NCI-H1092 (cell line): ENCODE measurements at places on chromosomes 3 and 15.

GRCh38 chr3:72289692-72290071, 504.7 kb upstream of the PROK2 start:
- DNase-seq = no peak

DNA sequence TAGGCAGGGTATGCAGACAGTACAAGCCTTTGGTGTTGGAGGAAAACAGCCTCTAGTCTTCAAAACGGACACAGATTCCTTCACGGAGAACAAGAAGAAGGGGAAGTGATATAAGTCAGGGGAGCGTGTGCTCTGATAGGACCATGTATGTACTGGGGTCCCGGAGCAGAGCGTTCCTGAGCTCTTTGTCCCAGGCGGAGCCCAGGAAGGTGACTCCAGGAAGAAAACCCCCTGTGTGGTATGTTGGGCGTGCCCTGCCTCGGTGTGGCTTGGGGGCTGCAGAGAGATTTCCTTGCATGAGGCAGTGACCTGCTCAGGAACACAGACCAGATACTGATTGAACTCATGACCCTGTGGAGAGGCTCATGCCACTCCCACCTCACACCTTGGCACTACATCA, 21.7 kb downstream of the MELTF start:
- no peak for DNase-seq

- DNase-seq = no peak
Measured at GRCh38 chr3:141431411-141432378, 55.1 kb upstream of the RASA2 start.

DNA sequence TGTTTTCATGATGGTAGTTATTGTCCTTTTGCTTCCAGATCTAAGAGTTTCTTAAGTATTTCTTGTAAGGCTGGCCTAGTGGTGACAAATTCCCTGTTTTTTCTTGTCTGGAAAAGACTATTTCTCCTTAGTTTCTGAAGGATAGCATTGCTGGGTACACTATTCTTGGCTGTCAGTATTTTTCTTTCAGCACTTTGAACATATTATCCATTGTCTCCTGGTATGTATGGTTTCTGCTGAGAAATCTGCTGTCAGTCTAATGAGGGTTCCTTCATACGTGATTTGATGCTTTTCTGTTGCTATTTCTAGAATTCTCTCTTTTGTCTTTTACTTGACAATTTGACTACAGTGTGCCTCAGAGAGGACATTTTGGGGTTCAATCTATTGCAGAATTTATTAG, 134.3 kb downstream of the CGGBP1 start:
- no peak for DNase-seq

DNA sequence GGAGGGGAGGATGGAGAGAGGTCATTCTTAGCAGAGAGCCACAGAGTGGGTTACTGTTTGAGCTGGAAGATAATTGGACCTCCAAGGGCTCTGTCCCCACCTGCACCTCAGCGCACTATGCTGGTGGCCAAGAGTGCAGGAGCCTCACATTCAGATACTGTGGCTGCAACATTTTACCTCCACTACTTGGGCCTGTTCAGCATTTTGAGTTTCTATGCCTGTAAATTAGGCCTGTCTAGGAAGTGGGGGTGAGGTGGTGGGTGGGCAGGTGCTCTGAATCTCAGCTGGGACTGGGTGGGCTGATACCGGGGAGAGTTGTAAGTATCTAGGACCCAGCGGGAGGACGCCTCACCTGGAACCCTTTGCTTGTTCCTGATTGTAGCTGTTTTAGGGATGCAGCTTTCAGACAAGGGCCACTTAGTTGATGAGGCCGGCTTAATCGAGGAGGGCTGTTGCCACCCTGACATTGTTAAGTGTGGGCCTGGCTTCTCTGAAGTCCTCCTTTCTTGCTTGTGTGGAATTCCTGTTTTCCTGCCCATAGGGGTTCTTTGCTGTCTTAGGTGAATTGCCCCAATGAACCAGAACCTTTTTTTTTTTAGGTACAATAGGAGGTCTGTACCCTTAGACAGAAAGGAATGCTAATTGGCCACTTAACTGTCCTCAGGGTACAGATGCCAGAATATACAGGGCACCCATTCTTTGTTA, 83.8 kb downstream of the SMAD3 start:
- no peak for DNase-seq

DNA sequence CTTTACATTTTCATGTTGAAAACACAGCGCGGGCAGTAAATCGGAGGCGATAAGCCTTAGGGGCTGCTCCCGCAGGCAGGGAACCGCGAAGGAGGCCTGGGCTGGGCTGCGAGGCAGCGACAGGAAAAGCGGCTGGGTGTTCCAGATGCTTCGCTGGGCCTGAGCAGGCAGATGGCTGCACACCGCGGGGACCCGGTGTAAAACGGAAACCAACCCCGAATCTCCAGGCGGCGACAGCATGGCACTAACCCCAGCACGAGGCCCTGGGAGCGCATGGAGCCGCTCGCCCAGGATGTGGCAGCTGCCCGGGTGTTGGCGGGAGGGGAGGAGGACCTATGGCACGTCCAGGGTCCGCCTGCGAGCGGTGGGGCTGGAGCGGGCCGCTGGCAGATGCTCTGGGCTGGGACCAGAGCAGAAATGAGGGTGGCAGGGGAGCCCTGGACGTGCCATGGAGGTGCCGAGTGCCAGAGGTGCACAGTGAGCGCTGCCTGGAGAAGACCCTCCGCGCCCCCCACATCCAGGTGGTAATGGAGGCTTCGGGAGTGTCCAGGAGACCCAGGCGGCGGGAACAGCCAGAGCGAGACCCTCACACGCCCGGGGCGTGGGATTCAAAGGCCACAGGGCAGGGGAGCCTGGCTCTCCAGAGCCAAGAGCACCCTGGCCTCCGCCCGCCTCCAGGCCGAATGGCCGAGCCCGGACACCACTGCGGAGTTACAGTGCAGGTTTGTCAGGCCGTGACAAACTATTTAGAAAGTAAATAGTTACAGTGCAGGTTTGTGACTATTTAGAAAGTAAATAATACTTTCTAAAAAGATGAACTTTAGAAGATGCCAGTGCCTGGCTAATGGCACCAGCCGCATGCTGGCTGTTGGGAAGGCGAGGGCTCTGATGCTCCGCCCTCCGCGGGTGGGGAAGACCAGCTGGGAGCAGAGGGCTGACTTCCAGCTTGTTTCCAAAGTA, 293.6 kb downstream of the OCA2 start:
- no peak for DNase-seq

DNA sequence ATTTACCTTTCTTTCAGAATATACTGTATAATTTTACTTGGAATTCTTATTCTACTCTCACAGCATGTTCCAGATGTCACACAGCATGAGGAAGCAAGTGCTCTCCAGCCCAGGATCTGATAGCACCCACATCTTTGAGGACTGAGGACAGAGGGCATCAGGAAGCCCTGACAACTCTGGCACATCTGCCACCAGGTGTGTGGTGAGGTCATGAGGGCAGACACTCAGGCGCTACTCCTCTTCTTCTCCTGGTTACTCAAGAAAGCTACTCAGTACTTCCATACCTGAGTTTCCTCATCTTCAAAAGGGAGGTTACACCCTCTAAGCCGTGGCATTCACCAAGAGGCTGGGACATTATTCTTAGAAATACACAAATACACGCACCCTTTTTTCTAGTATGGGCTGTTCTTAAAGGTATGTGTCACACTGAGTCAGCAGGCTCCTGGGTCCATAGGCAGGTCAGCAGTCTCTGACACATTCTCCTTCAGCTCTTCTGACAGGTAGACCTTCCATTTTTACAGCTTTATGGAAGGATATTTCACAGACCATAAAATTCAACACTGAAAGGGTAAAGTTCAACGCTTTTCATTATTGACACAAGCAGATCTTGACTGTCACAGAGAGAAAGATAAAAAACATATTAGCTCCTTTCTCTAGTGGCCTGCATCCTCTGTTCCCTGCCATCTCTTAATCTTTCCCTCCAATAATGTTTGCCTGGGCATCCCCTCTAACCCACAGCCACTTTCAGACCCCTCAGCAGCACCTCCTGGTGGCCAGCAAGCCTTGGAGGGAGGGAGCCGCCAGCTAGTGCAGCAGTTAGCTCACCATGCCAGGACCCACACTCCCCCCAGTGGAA, 103.2 kb upstream of the TJP1 start:
- peak; percentile 51 for DNase-seq

- DNase-seq = no peak
Measured at GRCh38 chr3:177193688-177194268, 3.5 kb downstream of the TBL1XR1 start.

- no peak for DNase-seq
Measured at GRCh38 chr3:141373768-141374526, 5.6 kb downstream of the ZBTB38 start.

GRCh38 chr3:54259636-54260035, 137.3 kb downstream of the CACNA2D3 start:
- DNase-seq = no peak

GRCh38 chr3:100533176-100533575, 40.8 kb downstream of the TMEM45A start:
- no peak for DNase-seq

GRCh38 chr3:109784285-109784684, 446.9 kb upstream of the DPPA4 start:
- DNase-seq = no peak

GRCh38 chr15:86915811-86916331, 836.2 kb downstream of the AGBL1 start:
- DNase-seq = no peak

DNA sequence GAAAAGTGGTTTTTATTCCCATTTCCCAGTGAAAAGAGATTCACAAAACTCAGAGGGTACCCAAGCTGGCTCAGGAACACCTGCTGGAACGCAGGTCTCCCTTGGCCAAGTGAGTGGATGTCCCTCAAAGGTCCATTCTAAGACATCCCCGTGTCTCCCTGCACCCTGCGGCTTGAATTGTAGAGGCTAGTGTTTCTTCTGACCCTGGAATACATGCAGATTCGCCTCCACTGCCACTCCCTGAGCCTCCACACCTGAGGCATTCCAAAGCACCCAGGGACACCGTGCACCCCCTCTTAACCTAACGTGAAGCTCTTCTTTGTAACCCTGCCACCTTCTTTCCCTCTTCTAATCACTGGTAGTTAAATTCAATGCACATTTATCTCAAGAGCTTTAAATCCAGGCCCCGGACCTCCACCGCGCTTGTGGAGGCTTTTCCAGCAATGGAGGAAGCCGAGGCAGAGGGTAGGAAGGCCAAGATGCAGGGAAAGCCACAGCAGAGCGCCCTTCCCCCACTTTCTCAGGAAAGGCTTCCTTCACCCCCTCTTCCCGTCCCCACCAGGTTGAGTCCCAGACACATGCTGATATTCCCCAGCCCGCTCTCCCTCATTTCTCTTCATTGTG, 590 bp upstream of the ITGA11 start:
- DNase-seq = no peak

DNA sequence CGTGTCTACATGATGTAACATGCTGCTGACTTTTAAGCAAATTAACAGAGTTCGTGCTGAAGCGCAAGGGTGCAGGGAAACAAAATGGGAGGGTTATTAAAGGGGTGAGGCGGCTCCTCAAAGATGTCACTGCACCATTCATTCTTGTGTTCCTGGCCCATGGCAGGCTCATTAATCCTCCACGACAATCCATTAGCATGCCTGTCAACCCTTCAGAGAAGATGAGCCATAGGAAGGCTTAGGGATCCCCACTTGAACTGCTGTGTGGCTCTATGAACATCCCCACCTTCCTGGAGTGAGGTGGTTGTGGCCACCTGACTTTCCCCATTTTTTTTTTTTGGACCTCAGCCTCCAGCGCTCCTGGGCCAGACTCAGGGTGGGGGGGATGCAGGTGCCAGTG, 45.8 kb downstream of the IGF1R start:
- DNase-seq = no peak

GRCh38 chr3:33041909-33042308, 55.0 kb downstream of the GLB1 start:
- DNase-seq = no peak

- DNase-seq = no peak
Measured at GRCh38 chr3:149792452-149793270, at the start of gene ANKUB1. Gene ANKUB1, minus strand, starts transcription at chr3:149792554. Its CDS starts 188 bp downstream, at chr3:149792366.

GRCh38 chr15:87827131-87827530, 429.4 kb downstream of the NTRK3 start:
- no peak for DNase-seq

GRCh38 chr15:48603922-48604321, 41.6 kb downstream of the FBN1 start:
- DNase-seq = no peak

DNA sequence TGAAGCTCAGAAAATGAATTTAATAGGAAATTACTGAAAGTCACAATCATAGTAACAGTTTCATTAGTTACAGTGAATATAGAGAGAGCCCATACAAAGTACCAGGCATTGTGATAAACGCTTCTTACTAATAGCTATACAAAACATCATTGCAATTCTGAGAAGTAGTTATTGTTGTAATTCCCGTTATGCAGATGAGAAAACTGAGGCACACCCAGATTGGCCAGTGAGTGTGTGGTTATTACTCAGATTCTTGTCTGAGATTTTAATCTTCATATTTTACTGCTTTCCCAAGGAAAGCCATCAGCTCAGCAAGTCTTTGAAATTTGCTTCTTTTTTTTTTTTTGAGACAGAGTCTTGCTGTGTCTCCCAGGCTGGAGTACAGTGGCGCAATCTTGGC, 14.3 kb downstream of the FLNB start:
- no peak for DNase-seq

DNA sequence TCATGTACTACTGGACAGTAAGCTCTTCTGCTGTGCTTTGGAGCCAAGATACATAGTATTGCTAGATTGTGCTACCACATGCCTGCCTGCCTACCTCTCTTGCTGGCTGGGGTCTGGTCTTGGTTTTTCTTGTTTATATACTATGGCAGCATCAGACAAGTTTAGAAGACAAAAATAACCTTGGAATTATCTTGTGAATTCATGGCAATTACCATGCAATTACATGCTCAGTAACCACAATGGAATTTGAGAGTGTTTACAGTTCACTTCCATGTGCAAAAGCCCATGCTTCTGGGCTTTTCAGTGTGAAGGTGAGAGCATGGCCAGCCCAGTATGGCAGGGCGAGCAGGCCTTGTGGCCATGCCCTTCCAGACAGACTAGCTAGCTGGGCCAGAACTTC, 48.0 kb upstream of the C15orf61 start:
- DNase-seq = no peak

- DNase-seq = no peak
Measured at GRCh38 chr3:45715945-45716344, 26.7 kb downstream of the SACM1L start.

DNA sequence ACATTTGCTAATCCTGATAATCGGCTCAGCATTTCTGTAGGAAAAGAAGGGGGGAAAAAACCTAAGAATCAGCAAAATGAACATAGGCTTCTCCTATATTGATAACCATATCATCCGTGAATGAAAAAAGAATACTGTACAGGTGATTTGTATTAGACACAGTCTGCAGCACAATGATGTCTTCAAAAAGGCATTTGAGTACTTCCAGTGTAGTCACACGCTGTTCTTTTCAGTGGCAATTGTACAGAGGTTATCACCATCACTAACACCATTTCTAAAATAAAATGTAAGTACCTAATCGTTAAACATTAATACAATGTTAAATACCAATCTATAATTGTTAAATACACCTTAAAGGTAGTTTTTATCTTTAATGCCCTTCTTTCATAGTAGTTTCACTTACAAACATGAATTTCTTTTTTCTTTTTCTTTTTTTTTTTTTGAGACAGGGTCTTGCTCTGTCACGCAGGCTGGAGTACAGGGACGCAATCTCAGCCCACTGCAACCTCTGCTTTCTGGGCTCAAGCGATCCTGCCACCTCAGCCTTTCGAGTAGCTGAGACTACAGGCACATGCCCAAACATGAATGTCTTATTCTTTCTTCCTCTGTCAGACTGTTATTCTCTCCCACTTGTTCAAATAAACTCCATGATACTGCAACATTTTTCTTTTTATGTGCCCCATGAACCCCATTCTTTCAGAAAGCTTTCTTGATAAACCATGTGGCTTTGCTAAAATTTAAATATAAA, 18.4 kb downstream of the GOLGB1 start:
- DNase-seq = no peak
